ENCODE measurements at places on chromosomes 1 and 21.
A peak's percentile ranks its signal among the peaks of the same experiment; 100 is the strongest.

- peak; percentile 12 for DNase-seq
Measured at GRCh38 chr1:216119600-216119999, 303.6 kb downstream of the USH2A start.

- no peak for DNase-seq
Measured at GRCh38 chr1:229753764-229754551, 127.9 kb downstream of the URB2 start.

DNA sequence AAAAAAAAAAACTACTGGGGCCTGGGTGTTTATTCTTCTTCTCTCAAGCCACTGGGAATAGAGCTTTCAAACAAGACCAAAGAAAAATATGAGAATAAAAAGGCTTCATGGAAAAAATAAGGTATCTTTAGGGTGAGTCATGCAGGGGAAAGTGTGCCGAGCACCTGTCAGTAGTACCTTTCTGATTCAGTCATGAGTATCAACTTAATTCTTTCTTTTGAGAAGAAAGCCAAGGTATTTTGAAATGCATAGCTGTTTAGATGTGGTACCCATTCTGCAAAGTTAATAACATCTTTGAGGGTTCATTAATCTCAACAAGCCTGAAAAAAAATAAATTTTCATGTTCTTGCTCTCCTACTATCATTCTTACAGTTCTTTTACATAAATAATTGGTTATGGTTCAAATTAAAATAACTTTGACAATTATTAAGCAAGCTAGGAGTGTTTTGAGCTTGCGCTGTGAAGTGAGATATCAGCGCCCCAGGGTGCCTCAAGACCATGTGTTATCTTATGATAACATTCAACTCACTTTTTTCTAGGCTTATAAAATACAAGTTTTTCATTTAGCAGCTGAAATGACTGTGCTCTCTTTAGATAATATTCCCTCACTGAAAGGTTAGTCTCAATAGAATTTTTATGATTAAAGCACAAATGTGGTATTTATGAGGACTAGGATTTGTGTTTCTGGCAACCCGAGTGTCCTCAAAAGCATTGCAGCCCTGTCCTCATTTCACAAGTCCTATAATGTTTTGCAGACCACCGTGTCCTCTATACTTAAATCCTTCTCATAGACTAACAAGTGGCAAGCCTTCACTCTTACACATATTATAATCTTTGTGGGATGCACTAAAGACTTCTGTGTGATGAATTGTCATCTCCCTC lies 138.6 kb downstream of the SLC44A5 start:
- DNase-seq, result no peak

DNA sequence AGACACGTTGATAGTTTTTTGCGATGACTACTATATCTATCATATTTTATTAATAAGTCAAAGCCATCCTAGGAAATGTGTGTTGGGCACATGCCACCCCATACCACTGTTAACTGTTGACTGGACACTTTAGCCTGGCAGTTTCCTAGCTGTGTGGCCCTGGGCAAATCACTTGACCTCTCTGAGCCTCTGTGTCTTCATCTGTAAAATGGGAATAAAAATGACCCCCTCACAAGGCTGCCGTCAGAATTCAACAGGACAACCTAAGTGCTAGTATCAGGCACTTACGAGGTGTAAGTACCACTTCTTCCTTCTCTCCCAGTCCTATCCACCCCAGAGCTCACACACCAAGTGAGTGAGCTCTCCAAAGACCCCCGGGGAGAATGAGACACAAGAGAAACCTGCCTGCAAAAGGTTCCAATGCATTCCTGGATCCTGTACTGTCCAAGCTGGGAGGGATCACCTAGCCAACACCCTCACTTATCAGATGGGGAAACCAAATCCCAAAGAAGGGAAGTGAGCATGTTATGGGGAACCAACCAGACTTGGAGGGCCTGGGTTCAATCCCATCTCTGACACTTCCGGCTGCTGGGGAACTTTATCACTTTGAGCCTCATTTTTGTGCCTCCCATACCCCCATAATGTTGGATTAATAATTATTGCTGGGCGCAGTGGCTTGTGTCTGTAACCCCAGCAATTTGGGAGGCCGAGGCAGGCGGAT lies 24.9 kb downstream of the HSPG2 start:
- DNase-seq, result no peak

All from Calu3 (cell line).